ENCODE measurements at places on chromosomes 11 and 22. TPM values are rescaled to one million over a fixed set of nuclear protein-coding genes. Genes with fewer than 3 reads are reported as not detected.

CCDC179 gene
- total RNA-seq = not detected

CXCR5 gene
- 11.1 TPM for total RNA-seq

- no peak for DNase-seq
These were observed 4.7 kb downstream of the WNT7B start for GRCh38 chr22:45972091-45972888.

DNA sequence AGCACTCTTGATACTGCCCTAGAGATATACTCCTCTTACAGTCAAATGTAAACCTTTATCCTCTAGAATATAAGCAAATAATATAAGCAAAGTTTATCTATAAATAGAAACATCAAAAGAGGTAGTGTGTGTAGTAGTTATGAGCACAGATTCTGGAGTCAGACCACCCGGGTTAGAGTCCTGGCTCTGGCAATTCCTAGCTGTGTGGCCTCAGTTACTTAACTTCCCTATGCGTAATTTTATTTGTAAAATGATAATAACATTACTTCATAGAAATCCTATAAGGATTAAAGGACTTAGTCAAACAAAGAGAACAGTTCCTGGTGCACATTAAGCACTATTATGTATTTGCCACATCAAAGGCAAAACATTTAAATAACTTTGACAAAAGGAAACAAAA is 7.0 kb downstream of the MSANTD4 start:
- DNase-seq = no peak

- no peak for DNase-seq
These were observed 142.0 kb downstream of the BRD1 start for GRCh38 chr22:49685686-49686085.

DNA sequence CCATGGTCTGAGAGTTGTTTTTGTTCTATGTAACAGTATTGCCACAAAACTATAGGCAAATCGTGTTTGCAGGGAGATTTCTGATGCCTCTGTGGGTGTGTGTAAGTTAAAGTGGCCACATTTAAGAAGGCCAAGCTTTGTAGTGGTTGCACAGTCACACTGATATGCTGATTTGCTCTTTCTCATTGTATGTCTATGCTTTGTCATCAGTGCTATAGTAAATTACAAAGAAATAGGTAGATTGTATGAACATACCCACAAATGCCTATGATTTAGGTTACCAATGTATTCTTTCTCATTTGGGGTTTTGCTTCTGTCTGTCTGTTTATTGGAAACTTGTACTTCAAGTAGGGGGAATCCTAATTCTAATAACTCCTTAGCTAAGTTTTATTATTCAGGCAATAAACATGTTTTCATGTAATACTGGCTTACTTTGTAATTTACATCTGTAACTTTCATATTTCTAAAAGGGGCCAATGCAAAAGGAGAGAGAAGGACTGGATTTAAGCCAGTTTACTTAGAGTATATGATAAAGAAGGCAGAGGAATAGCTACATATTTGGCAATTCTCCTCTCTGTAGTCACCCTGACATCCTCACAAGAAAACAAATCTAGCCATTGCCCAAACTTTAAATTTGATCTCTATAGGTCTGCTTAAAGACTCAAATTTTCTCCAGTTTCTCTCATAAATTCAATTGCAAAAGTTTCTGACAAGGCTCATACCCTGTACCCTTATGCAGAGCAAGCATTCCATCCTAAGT is 2.0 kb downstream of the FIBIN start:
- no peak for DNase-seq

GRCh38 chr22:29121124-29121523 is 48.3 kb downstream of the KREMEN1 start:
- DNase-seq = no peak

DNA sequence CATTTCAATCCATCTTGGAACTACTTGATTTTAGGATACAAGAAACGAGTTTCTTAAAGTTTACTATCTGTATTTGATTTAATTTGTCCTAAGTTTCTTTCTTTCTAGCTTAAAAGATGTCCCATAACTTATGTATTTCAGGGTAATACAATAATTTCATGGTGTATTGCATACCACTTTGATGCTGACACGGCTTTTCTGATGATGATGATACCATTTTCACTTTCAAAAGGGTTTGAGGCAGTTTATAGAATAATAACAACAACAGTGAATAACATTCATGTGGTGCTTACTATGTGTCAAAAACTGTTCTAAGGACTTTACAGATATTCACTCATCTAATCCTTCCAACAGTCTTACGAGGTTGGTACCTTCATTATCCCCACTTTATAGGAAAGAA is 33.2 kb upstream of the POU2AF1 start:
- DNase-seq = no peak

DNA sequence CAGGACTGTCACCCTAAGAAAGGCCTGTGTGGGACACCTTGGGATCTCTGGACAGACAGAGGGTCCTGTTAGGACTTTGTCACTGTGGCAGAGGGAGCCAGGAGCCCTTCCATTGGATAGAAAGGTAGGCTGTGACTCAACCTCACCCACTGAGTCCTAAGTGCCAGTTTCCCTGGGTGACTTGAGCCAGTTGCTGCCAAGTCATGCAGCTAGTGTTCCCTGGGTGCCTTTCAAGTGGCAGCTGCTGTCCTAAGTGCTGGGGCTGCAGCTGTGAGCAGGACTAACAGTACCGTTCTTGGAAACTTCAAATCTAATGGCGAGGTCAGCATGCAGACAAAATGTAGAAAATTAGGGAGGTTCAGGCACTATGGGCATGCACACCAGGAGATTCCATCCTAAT is 393.7 kb downstream of the TMEM135 start:
- DNase-seq = no peak

- DNase-seq = no peak
These were observed 41.6 kb downstream of the FDX1 start for GRCh38 chr11:110471371-110471770.
